DND-41 (cell line): ENCODE measurements at places on chromosomes 16 and 17.

- no peak for DNase-seq
These were observed 92.4 kb downstream of the RPGRIP1L start for GRCh38 chr16:53611179-53611696.

GRCh38 chr17:69773081-69773480 is 301.9 kb upstream of the KCNJ16 start:
- DNase-seq: no peak

GRCh38 chr17:80836658-80836965 is 155.0 kb upstream of the CHMP6 start:
- DNase-seq: no peak

- no peak for DNase-seq
These were observed 215.3 kb downstream of the RBFOX3 start for GRCh38 chr17:79395545-79395944.

GRCh38 chr16:73215678-73216377 is 167.9 kb upstream of the ZFHX3 start:
- no peak for DNase-seq
